ENCODE measurements at places on chromosomes 7 and 10.
A peak's percentile ranks its signal among the peaks of the same experiment; 100 is the strongest.

GRCh38 chr7:30446266-30446665, 32.3 kb downstream of the NOD1 start:
- no peak for DNase-seq

- DNase-seq = no peak
Measured at GRCh38 chr10:634256-634655, 55.2 kb downstream of the DIP2C start.

- DNase-seq = no peak
Measured at GRCh38 chr10:16765509-16766375, 51.5 kb downstream of the RSU1 start.

- no peak for DNase-seq
Measured at GRCh38 chr7:82051601-82052000, 281.8 kb upstream of the HGF start.

- no peak for DNase-seq
Measured at GRCh38 chr7:28658381-28658780, 246.1 kb downstream of the CREB5 start.

- peak; percentile 53 for DNase-seq
Measured at GRCh38 chr10:34489973-34490745, 324.9 kb downstream of the PARD3 start.

DNA sequence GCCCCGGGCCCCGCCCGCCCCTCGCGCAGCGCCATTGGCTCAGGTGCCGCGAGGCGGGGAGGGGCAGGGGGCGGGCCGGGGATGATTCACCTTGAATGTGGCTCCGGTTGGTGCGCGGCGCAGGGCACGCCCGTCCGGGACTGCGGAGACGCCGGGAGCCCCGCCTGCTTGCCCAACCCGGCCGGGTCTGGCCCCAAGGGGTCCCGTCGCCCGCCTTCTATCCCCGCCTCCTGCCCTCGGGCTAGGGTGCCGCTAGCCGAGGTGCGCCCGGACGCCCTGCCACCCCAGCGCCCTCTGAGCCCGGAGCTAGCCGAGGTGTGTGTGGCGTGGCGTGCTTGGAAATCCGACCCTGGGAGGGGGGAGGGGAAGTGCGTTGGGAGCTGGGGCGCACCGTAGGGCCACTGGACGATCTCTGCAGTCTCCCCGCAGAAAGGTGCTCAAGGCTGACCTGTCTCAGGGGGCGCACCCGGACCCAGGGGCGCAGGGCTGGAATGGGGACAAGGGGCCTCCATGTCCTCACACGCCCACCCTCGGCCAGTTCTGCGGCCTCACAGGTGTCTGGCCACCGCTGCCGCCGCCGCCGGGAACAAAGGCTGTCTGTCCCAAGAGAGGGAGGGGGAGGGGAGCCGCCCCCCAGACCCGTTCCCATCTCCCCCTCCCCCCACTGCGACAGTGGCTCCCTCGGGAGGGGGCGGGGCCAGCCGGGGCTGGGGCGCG, 168.9 kb downstream of the NRF1 start:
- DNase-seq = no peak

DNA sequence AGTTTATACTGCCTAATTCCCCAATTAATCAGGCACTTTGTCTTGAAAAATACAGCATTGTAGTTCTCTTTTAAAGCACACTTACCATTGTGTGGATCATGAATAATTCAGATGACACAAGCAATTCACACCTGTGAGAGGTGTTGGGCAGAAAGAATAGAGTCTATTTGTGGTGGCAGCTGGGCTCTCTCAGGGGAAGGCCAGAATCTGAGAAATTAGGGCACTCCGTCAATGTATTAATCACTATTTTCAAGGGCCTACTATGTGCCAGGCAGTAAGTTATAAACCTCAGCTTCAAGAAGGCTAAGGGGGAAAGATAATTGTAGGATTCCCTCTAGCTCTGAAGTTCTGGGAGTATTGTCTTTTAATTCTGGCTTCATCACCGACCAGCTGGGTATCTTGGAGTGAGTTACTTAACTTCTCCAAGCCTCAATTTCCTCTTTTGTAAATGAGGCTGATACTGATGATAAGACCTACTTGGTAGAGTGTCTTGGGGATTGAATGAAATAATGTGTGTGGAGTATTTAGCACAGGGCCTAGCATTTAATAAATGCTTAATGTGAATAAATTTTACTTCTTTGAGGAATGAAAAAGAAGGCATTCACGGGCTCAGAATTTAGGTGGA, 2.5 kb downstream of the CHN2 start:
- no peak for DNase-seq

DNA sequence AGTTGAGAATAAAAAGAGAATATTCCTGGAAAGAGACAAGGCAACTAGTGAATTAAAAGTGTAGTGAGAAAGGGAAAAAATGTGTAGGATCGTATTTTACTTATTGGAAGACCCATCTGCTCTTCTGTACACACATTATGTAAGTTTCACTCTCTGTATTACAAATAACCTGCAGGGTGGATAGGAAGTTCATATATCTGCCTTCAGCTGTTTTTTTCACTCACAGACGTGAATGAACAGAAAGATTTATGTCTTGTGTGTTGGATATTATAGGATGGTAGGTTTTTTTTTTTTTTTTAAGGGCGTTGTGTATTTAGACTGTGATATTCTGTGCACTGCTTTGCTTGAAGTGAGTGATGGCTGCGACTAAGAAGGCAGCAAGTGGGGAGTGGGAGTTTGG, 266.5 kb downstream of the AUTS2 start:
- DNase-seq = no peak

DNA sequence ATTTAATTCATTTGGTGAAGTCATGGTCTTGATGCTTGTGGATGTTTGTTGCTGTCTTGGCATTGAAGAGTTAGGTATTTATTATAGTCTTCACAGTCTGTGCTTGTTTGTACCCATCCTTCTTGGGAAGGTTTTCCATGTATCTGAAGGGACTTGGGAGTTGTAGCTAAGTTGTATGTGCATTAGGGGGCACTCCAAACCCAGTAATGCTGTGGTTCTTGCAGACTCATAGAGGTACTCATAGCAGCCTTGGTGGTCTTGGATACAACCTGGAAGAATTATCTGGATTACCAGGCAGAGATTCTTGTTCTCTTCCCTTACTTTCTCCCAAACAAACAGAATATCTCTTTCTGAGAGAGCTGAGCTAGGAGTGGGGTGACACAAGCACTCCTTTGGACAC, 93.2 kb downstream of the ADCYAP1R1 start:
- no peak for DNase-seq

GRCh38 chr7:73830681-73831583, at the start of gene CLDN4:
TSS of gene CLDN4 (plus strand) at chr7:73830996. CDS start at chr7:73831202, 206 bp downstream.
- peak; percentile 17 for DNase-seq

DNA sequence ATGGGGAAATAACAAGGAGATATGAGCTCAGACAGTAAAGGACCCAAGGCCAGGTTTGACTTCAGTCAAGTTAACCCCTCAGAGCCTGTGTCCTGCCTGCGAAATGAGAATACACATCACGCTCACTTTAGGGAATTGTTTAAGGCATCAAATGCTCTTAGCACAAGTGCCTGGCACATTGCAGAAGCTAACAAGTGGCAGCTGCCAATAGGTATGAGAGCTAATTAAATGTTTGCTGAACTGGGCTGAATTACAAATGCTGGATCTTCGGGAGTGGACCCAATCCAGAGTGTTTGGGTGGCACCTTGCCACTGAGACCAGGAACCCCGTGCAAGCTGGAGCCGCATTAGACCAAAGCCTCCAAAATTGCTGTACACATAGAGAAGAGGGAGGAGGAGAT, 136.8 kb downstream of the C10orf90 start:
- no peak for DNase-seq

DNA sequence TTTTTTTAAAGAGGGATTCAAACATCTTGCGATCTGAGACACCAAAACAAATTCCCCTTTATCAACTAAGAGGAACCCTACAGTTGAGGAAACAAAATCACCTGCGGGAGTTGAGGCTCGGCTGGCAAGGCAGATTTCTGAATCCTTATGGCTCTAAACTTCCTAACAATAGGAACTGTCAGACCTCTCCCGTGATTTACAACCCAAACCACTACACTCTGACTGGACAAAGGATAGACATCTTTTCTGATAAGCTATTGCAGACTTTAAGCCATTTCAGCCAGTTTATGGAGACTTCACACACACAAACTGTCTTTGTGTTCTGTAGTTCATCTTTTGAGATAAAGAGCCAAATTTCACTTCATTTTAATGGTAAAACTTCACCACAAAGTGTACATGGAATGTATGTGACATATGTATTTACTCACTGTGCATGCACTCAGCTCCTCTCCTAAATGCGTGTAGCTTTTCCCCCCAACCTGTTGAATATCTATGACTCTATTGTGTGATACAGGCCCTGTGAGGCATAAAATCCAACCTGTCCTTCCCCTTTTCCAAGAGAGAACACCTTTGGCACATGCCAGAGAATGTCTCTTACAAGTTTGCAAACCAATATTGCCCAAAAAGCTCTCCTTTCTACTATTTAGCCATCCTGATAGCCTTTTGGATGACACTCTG, 15.4 kb upstream of the TSPAN13 start:
- DNase-seq = no peak

DNA sequence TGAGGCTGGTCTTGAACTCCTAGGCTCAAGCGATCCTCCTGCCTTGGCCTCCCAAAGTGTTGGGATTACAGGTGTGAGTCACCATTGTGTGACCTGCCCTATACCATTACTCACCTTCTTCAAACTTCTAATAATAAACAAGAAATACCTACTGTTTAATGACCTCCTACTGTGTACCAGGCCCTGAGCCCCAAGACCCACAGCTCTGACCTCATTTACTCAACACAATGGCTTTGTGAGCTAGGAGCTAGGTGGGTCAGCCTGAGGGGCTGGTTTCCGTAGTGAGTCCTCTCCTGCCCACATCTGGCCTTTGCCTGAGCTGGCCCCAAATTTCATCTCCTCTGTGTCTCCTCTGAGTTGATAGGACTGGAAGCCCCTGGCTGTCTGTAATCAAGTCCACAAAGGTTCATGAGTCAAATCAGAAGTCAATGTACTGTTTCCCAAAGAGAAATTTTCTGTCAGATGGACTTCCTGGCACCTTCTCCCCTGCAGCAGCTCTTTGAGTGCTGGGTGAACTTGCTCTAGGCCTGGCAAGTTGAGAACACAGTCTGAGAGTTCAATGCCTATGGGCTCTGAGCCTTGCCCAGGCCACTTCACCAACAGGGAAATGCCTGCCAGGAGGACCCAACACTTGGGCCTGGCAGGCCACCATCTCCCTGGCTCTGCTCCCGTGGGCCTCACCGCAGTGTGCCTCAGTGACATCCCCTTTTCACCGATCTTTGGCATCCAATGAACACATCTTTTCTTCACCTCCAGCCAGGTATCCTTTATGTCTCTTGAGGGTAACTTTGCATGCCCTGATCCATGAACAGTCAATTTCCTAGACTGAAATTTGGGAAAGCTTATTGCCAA, 24.0 kb downstream of the NEURL1 start:
- no peak for DNase-seq

GRCh38 chr10:27736396-27736795, 9.2 kb downstream of the MKX start:
- no peak for DNase-seq

- no peak for DNase-seq
Measured at GRCh38 chr10:86254526-86255174, 111.9 kb downstream of the GRID1 start.

DNA sequence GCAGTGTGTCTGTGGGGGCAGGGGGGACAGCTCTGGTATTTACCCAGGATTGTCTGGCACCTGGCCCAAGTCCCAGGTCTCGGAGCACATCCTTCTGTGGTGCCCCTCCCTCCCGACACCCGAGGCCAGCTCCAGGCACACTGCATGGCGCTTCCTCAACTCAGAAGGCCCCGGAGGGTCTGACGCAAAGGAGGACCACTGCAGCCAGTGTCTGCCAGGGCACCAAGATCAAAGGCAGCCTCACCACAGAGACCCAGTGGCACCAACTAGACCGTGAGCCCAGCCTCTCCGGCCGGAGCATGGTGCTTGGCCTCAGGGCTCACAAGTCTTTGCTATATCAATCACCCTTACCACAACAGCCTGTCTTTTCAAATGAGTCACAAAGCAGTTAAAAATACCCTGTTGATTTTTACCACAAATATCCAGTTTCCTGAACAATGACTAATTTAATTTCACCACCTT, 99.3 kb upstream of the DDC start:
- peak; percentile 85 for DNase-seq

DNA sequence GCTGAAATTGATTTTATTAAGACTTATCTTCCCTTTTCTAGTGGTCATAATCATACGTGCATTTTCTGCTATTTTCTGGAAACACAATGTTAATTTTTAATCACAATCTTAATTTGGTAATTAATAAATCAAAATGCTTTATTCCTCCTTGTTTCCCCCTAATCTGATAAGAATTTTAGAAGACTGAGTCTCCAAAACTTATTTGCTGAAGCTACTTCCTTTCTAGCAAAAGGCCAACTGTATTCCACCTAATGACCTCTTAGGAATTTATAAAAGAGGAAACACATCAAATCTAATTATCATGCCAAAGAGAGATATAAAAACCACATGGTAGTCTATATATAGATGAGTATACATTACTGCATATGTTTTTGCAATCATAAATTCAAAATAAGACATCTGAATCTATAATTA, 140.6 kb downstream of the GNAI1 start:
- DNase-seq = no peak

DNA sequence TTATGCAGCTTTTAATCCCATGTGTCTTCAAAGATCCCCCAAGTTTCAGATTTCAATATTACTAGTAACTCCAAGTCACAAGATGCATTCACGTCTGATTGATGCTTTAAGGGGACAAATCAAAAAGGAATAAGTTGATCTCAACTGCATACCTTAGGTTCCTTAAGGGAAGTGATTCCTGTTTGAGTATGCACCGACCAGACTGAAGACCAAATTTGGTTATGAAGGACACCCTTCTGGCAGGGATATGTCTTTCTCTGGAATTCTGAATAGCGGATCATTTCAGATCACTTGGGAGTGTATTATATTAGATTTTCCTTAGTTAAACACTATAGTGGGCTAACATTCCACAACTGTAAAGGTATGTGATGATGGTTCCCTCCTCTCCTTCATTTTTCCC, 4.3 kb downstream of the KIF5B start:
- peak; percentile 25 for DNase-seq

- peak; percentile 69 for DNase-seq
Measured at GRCh38 chr7:99267841-99268576, 4.6 kb upstream of the MYH16 start.

Data from myocyte (in vitro differentiated cells).